ENCODE measurements at places on chromosomes 13 and 19.

GRCh38 chr13:67226696-67227095 is 3.4 kb downstream of the PCDH9 start:
- DNase-seq = no peak

GRCh38 chr13:38990693-38991092 is at the start of gene STOML3:
Gene STOML3 (minus strand): TSS chr13:38990831. CDS start chr13:38990721, 110 bp downstream.
- no peak for DNase-seq

DNA sequence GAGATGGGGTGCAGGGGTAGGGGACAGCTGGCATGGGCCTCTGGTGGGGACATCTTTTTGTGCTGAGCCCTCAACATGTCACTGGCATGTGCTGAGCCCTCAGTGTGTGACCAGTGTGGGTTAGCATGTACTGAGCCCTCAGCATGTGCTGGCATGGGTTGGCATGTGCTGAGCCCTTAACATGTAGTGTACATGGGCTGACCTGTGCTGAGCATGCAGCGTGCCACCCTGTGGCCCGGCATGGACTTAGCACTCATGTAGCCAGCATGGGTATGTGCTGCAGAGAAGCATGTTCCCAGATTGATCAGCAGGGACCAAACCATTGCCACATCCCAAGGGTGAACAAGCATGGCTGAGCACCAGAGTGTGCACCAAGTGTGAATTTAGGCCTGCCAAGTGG is 11.5 kb downstream of the HIPK4 start:
- DNase-seq = no peak

GRCh38 chr13:63902141-63902540 is 2486.5 kb upstream of the PCDH20 start:
- no peak for DNase-seq

DNA sequence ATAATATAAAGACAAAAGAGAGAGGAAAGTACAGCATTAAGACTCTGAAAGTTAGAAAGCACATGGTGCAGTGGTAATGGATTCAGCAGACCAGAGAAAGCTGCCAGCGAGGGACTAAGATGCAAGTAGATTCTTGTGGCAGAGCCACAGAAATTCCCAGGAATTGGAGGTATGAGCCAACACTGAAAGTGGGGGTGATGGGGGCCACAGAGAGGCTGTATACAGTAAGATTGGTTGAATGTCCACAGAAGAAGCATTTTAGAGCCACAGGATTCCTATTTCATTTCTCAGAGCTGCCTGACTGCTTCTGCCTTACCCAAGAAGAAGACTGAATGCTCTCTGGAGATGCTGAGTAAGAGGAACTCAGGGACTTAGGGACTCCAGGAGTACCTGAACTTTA is 295.0 kb downstream of the LMO7 start:
- DNase-seq = no peak

DNA sequence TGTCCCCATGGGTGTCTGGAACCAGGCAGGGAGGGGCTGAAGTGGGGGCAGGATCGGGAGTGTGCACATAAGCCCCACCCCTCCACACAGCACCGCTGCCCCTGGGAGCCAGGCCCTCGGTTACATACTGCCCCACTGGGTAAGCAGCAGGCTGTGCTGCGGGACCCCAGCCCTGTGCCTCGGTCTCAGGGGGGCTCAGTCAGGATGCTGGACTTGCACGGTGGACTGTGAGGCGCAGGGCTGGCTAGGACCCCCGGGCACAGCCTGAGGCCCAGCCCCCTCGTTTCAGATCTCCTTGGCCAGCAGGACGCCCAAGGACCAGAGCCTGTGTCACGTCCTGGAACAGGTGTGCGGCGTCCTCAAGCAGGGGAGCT is 16.3 kb downstream of the MPND start:
- no peak for DNase-seq

DNA sequence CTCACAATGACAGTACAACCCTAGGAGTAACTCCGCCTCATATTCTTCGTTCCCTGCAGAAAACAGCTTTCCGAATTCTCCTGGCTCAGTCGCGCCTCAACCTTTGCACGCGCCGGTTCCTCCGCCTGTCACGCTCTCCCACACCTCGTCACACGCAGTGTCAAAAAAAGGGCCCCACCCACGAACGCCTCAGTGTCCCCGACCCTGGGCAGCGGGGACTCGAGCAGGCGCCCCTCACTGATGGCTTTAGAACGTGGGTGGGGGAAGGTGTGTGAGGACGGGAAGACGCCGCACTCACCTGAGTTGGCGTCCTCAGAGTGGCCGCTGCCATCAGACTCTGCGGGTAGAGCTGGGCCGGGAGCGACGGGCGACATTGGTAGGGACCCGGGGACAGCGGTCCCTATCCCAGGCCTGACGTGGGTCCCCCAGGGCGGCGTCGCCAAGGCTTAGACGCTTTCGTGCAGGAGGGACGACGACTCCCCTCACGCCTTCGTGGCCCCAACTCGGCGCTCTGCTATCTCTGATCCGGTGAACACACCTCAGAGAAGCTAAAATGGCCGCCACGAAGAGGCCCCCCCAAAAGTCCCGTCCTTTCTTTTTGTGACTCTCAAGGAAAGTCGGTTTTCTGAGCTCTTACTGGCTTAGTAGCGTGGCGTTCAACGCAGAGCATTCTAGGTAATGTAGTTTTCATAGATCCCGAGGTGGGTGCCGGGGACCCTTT is at the start of gene ZNF154:
ZNF154 (minus strand) TSS at position 564 of the 721 bp plus-strand sequence; CDS start at position 331, 233 bp downstream.
- no peak for DNase-seq

- no peak for DNase-seq
Observed at GRCh38 chr19:46689358-46689757, 27.6 kb downstream of the PRKD2 start.

DNA sequence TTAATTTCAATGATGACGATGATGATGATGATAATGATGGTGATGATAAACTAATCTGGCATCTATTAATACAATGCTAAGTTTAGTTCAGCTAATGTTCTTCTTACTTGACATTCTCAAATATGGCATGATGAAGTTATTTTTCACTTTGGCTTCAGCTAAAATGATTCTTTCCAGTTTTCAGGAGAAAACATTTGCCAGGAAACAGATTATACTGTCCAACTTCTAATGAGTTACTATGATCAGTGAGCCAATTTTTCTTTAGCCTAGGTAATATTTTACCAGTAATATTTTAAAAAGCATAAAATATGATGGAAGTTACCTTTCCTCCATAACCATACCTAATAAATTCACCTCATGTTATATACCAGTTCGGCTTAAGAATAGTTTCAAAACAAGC is 245.7 kb upstream of the CSNK1A1L start:
- DNase-seq = no peak

- DNase-seq = no peak
Observed at GRCh38 chr13:106532111-106532929, 3.1 kb downstream of the EFNB2 start.

DNA sequence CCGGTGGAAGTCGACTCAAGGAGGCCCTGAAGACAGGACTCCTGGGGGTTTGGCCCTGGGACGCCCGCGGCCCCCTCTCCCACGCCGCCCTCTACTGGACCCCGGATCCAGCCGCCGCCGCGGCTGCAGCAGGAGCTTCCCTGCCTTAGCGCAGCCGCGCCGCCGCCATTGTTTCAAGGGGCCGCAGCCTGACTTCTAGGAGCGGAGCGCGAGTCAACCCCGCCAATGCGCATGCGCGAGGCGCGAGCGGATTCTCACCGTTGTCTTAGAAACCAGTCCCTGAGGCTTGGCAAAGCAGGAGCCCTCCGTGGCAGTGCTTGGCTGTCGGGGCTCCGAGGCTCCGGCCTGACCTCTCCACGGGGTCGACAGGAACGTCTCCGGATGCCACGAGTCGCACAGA is 19.1 kb upstream of the ZNF420 start:
- no peak for DNase-seq

DNA sequence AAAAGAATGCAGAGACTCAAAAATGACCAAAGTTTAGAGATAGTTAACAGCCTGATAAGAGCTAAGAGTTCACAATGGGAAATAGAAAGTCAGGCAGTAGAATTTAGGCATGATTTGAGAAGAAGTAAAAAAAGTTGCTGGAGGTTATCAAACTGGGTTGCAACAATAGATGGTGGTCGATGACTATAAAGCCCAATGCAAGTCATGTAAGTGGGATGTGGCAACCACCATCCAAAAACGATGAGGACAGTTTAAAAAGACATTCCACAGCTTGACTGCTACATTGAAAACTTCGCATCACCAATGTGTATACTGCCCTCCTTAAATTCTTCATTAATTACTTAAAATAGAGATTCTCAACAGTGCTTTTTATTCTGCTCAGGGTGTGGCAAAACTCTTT is 19.7 kb downstream of the ELF1 start:
- DNase-seq = no peak

DNA sequence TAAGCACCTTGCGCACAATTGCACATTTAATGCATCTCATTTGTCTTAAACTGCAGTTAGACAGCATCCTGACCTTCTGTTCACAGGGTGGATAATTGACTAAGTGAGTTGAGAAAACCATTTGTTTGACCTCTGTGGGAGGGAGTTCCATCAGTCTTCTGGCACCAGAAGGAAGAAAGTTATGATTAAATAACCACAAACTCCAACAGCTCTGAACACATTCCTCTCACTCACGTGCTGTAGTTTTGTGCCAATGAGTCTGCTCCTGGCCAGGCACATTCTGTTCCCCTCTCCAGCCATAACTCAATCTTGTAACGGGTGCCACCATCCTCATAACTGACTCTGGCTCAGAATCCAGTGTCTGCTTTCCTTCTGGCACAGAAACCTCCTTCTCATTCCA is 817.2 kb downstream of the SLITRK1 start:
- peak; percentile 14 for DNase-seq

GRCh38 chr13:113464476-113464875 is 11.2 kb upstream of the ADPRHL1 start:
- no peak for DNase-seq

GRCh38 chr19:30450100-30450499 is 77.9 kb downstream of the ZNF536 start:
- DNase-seq = peak; percentile 34

GRCh38 chr13:96821381-96821780 is 172.9 kb downstream of the OXGR1 start:
- no peak for DNase-seq

DNA sequence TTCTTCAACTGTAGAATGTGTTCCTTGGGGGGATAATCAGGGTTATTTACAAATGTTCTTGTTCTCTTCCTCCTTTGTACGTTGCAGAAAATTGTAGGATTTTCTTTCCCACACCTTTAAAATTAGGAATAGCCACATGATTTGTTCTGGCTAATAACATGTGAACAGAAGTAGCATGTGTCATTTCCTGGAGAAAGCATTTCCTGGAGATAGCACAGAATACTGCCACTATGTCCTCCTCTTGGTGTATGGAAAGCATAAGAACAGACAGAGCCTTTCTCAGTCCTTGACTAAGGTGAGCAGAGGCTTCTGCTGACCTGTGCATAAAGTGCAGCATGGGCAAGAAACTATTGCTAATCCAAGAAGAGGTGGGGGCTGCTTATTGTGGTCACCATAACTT is 101.8 kb downstream of the FAM216B start:
- no peak for DNase-seq

DNA sequence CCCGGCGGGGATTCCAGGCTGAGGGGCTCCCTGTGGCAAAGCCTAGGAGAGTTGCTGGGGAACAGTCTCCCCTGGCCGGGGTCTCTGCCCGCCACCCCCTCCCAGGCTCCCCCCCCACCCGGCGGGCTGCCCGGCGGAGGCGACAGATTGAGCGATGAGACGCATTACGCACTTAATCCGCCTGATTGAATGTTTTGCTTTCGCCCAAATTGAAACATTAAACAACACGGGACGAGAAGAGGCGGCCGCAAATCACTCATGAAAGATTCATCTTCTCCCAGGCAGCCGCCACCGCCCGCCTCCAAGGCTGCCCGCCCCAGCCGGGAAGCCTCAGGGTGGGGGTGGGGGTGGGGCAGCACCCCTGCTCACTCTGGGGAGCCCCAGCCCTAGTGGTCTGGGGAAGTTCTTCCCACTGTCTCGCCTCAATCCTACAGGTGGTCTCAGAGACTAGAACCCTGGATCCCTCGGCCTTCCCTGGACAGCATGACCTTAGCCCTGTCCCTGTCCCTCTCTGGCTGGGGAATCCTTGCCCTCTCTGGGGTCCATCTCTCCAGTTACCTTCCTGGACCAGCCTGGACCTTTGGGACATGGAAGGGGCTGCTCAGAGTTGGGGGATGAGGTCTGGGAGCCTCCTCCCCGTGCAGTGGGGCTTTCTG is 7.6 kb upstream of the ERFL start:
- no peak for DNase-seq
